ENCODE measurements at places on chromosomes 12 and 14.

DNA sequence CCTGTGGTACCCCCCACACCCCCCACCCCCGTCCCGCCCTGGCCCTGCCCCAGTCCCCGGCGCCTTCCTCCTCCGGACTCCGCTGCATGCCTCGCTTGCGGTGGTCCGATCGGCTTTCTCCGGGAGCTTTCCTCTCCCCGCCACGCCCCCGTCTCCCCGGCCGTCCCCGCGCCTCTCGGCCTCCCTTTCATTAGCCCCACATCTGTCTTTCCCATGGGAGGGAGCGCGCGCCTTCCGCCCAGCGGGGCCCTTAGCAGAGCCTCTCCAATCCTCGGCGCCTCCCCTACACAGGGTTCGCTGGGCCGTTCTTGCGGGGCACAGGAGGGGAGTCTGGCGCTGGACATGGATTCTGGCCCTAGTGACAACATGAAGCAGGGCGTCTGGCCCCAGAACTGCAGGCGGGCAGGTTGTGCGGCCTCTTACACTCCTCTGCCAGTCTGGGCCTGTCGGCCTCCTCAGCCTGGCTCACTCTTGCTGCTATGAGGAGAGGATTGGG is 1.5 kb upstream of the EFS start:
- DNase-seq, result peak; percentile 20

- no peak for DNase-seq
These were observed 33.4 kb downstream of the SPTB start for GRCh38 chr14:64846319-64846718.

GRCh38 chr14:85542623-85543022 is 12.7 kb downstream of the FLRT2 start:
- no peak for DNase-seq

DNA sequence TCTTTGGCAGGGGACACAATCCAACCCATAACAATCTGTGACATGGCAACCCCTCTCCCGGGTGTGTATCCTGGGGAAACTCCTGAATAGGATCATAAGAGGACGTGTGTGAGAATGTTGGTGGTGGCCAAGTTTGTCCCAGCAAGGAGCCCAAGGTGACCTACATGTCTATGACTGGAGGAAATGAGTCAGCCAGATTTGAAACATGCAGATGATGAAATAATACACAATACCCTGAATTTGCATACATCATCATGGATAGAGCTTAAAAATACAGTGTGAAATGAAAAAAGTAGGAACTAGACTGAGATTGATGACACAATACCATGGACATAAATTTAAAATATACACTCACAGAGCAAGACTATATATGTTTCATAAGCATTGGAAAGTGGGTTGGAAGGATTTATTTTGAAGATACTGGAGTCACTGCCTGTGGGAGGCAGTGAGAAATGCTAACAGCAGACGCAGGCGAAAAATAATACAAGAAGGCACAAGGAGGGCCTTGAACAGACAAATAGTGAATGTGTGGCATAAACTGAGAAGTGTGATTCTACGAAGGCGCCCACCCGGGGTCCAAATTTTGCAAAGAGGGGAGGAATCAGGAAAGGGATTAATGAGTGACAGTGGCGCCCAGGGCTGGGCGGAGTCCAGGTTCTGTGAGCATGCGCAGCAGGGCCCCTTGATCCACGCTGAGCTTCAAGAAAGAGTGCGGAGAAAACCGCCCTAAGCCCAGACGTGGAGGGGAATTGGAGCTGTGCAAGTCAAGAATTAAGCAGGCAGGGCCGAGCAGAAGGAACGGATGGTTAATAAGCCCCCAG is 7.0 kb upstream of the MAP1LC3B2 start:
- DNase-seq, result no peak

DNA sequence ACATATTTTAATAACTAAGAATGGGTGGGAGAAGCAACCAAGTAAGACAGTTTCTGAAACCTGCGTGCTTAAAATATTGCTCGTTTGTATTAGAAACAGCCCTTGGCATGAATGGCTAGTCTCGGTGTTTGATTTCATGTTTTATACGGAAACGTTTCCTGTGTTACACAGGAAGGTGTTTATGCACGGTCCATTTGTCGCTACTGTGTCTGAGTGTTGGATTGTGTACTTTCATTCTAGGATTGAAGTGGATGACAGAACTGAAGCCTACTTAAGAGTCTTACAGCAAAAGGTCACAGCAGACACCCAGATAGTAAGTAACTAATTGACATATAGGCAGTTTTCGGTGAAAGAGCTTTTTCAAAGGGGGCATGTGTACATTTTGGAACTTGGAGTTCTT is 19.6 kb downstream of the PIWIL1 start:
- no peak for DNase-seq

DNA sequence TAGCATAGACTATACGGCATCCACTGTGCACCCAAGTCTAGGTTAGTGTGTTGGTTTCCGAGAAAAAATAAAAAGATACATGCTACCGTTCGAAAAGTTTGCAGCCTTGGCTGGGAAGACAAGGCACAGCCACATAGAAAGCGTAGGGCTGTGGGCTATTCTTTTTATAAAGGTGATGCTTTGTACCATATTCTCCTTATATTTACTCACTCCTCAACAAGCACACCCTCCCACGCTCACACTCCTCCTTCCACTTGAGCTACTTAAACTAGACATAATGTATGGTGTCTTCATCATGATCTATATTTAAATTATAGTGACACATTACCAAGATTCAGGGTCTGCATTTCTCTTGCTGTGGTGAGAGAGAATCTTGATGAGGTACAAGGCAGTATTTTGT is 1416.5 kb downstream of the AACS start:
- DNase-seq, result no peak

DNA sequence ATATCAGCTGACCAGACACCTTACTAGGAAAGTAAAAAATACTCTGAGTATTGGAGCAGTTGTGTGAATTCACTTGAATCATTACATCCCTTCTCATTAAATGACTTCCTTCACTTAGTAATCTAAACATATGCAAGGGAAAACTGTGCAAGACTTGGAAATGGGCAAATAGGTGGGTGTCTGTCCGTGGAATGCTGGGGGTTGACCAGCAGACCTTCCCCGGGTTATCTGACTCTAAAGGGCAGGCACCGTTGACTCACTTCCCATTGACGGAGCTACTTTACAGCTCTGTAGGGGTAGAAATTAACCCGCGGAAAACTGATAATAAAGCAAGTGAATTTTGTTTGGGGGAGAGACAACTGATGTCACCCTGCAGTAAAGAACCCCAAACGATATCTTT is 199.3 kb downstream of the TTC7B start:
- DNase-seq, result no peak

- DNase-seq, result no peak
These were observed 54.7 kb downstream of the FGD4 start for GRCh38 chr12:32454075-32454474.

DNA sequence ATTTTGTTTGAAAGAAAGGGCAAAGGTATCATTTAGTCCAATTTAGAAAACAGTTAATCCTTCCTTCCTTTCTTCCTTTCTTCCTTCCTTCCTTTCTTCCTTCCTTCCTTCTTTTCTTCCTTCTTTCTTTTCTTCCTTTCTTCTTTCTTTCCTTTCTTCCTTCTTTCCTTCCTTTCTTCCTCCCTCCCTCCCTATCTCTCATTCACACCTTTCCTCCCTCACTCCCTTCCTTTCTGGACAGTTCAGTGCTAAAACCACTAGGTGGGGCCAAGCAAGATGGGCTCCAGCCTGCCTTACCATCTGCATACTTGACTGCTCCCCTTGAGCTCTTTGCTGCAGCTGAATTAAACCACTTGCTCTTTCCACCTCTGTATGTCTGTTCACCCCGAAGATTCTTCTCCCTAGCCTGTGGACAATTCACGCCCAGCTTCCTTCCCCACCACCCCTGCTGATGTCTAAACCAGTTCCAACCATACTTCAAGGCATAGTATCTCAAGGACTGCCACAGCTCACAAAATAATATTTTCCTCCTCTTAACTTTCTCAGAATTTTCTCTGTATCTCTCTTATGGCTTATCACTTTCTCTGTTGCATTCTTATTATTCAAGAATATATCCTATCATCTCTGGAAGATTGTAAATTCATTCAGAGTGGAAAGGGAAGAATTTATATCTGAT is 78.0 kb downstream of the DBX2 start:
- DNase-seq, result no peak

DNA sequence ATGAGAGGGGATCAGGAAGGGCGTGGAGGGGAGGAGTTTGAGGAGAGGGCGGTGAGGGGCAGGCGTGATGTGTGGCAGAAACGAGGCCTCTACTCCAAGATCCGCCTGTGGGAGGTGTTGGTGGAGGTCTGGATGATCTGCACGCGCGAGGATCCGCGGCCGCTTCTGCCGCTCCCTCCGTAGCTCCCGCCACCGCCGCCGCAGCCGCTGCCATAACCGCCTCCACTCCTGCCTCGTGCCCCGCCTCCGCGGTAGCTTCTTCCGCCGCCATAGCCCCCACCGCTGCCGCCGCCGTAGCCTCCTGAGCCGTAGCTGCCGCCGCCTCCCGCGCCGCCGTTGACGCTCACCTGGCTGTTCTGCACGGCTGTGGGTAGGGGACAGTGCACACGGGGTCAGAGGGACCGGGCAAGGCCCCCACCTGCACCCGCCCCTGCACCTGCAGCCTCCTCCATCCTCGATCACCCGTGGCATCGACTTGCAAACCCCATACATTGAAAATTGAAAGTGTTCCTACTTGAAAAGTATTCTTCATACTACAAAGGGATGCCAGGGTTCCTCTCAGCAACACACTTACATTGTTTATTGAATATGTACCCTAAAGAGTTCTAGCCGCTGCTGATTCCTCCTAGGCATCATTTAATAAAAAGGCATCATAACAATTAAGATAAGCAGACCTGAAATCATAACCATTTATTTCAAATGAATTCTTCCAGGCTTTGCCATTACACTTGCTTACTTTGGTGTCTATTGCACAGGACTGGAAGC is 11.1 kb upstream of the KRT1 start:
- DNase-seq, result peak; percentile 21

DNA sequence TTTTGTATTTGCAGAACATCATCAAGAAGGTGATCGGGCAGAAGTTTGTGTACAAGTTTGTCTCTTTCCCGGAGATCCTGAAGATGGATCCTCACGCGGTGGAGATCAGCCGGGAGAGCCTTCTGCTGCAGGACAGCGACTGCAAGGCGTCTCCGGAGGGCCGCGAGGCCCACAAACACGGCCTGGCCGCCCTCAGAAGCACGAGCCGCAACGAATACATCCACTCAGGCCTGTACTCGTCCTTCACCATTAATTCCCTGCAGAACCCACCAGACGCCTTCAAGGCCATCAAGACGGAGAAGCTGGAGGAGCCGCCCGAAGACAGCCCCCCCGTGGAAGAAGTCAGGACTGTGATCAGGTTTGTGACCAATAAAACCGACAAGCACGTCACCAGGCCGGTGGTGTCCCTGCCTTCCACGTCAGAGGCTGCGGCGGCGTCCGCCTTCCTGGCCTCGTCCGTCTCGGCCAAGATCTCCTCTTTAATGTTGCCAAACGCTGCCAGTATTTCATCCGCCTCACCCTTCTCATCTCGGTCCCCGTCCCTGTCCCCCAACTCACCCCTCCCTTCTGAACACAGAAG is 52.8 kb downstream of the ELK3 start:
- DNase-seq, result no peak

DNA sequence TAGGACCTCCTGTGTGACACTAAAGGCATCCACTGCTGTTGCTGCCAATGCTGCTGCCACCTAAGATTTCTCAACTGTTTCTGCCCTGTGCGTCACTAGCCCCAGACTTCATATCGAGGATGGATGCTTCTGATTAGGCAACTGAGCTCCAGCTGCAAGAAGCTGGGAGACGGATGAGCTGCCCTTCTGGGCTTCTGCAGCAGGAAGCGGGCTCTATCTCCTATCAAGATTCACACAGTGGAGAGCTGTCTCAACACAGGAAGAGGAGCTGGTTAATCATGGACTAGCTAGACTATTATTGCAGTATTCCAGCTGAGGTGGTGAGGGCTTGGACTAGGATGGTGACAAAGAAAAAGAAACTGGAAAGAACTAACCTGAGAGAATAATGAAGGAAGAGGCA is 59.2 kb upstream of the PELI2 start:
- DNase-seq, result no peak

- DNase-seq, result no peak
These were observed 46.9 kb downstream of the PAWR start for GRCh38 chr12:79643821-79644220.

- DNase-seq, result no peak
These were observed 82.7 kb downstream of the LGMN start for GRCh38 chr14:92665661-92666110.

GRCh38 chr12:103855896-103856657 is 15.0 kb upstream of the NT5DC3 start:
- DNase-seq, result no peak

DNA sequence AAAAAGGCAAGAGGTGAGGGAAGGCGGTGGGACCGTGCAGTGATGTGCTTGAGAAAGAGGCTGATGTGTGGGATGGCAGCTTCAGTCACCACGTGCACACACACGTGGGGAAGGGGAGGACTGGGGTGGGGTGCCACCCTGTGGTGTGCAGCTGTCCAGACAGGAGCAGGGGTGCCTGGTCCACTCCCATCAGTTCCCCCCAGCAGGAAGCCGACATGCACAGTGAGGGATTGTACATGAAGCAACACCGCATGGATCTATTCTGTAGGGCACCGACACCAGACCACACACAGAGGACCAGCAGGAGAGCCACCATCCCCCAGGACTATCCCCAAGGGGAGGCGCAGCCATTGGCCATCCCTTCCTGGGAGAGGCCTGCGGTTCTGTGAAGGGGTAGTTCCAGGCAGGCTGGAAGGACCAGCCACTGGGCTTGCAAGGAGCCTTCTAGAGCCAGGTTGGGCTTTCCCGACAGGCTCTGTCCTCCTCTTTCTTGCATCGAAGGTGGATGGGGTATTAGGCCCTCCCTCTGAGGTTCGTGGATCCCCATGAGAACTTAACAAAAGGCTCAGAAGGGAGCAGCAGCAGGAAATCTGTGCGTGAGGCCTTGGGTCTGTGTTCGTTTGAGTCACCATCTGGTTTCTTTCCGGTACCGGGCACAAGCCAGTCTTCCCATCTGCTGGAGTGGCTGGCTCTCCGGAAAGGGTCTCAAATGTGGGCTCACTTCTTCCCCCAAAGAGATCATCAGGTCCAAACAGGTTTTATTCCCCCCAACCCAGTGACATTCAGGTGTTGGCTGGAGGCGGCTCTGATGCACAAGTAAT is 59.8 kb downstream of the PLEKHG3 start:
- no peak for DNase-seq

GRCh38 chr12:122757568-122757967 is 4.9 kb downstream of the DENR start:
- no peak for DNase-seq

- no peak for DNase-seq
These were observed 33.8 kb downstream of the VRK1 start for GRCh38 chr14:96830946-96831345.

DNA sequence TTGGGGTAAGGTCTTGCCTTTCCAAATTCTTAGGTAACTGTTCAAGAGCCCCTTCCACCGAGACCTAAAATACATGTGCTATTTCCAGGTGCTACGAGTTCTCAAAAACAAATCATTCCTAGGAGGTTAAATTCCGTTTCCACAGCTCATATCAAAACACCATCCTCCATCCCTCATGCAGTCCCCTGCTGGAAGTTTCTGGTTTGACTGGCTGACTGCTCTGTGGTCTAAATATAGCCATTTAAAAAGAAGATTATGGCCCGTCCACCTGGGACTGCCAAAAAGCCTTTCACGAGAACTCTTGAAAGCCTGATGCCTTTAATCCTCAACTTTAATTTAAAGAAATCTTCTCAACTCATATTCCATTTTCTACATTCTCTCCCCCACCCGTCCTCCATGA is 201.5 kb upstream of the MYL2 start:
- no peak for DNase-seq

Data from body of pancreas (tissue), 4 donors.